ENCODE measurements at places on chromosomes 2 and 18.

DNA sequence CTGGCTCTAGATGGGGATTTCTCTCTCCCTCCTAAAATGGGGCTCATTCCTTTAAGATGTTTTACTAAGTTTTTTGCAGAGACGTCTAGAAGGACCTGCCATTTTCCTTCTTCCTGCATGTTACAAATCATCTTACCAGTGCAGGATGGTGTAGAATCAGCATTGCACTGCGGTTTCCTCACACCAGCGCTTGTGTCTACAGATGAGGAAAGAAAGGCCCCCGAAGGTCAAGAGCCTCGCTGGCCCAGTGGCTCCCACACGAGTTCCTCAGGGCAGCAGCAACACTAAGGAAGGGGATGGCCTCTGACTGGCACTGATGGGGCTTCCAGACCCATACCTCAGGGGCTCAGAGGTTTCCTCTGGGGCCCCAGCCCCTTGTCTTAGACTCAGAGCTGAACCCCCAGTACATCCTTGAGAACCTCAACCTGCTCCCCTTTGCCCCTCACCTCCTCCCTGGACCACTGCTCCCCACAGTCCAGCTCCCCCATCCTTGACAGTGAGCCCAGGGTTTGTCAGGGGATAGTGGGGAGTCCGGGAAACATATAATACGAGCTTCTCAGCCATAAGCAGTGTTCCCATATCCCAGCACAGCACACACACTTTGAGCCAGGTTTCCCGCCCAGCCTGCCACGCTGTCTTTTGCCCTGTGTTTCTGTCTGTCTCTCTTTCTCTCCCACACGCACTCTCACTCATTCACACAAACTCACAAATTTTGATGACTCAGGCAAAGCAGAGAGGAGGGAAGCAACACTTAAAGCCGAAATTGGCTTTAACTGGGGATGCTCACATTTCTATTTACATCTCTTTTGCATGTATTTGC is 29.4 kb downstream of the ZFP36L2 start:
- no peak for DNase-seq

DNA sequence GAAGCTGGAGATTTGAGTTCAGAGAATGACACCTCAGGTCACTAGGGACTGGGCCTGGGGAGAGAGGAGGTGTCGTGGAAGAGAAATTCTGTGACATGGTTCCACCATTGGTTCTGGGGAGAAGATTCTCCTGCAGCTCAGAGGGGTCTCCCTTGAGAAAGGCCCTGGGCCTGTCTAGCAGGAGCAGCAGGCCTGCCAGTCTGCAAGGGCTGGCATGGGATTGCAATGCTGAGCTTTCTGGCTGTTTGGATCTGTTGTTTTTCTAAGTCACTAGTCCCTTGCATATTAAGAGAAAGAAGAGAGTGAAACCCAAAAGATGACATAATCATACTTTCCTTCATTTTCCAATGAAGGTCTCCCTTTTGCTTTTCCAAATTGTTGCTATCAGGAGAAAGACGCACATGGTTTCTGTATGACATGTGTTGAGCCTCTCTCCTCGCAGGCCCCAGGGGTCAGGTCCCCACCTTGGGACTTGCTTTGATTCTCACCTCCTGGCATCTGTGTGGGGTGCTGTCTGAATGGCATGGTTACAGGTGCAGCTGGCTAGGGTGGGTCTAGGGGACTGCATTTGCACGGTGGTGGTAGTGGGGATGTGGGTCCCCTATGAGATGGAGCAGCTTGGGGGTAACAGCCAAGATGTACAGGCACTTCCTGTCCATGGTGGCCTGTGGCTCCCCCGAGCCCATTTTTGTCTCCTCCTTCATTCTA is 117.8 kb downstream of the GLI2 start:
- no peak for DNase-seq

DNA sequence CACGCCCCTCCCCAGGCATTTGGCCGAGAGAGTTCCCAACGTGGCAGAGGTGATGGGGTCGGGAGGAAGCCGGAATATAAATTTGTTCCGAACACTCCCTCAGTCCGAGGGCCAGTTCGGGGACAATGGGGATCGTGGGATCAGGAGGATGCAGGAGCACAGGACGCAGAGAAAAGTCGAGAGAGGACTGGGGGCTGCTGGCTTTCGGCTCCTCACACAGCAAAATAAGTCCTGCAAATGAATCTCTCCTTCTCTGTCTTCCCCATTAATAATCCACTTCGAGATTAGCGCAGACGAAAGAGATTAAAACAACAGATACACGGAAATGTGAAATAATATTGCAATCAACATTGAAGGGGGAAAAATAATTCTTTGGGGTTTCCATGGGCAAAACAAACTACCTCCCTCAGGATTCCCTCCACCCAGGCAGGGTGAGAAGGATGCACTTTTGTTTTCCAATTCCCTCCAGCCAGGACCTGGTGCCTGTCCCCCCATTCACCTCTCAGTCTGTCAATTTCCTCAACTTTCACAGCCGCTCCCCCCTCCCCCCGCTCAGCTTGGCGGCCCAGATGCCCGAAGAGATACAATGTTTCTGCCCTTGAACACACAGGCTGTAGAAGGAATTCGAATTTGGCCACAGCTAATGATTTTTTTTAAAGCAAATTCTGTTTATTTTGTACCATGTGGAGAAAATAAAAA is 3.1 kb upstream of the ZEB2 start:
- no peak for DNase-seq

- no peak for DNase-seq
Observed at GRCh38 chr2:18987016-18987415, 371.4 kb downstream of the OSR1 start.

DNA sequence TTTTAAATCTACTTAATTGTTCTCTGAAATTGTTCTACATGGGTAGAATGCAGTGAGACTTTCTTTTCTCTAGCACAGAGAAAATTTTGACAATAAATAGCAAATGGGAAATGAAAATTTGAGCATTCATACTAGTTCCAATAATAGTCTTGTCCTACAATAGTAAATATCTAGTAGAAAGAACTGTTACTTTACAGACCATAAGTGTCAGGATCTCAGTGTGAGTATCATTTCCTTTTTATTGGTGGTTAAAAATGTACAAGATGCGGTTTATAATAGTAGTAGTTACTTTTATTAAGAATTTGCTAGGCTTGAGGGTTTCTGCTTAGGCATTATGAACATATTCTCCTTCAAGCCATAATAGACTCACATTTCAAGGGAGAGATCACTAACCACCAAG is 43.2 kb downstream of the KCNE4 start:
- no peak for DNase-seq

GRCh38 chr18:29853126-29853525 is 1189.4 kb downstream of the DSC3 start:
- no peak for DNase-seq

- no peak for DNase-seq
Observed at GRCh38 chr2:148968776-148969319, 69.7 kb upstream of the LYPD6B start.

- no peak for DNase-seq
Observed at GRCh38 chr2:33496150-33496549, 19.7 kb downstream of the RASGRP3 start.

DNA sequence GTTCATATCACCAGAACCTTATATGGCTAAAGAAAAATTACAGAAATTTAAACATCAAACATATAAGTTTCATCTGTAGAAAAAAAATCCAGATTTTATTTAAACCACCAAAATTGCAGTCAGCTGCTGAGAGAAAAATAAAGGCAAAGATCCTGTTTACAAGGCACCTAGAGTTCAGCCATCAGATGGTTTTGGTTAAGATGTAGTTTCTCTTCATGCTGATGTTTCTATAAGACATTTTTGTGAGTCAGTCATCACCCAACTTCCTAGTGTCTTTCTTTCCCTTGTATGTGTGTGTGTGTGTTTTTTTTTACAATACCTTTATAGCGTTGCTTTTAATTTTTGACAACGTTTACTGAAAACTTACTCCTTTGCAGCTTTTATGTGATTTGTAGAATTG is 26.1 kb upstream of the MMADHC start:
- no peak for DNase-seq

DNA sequence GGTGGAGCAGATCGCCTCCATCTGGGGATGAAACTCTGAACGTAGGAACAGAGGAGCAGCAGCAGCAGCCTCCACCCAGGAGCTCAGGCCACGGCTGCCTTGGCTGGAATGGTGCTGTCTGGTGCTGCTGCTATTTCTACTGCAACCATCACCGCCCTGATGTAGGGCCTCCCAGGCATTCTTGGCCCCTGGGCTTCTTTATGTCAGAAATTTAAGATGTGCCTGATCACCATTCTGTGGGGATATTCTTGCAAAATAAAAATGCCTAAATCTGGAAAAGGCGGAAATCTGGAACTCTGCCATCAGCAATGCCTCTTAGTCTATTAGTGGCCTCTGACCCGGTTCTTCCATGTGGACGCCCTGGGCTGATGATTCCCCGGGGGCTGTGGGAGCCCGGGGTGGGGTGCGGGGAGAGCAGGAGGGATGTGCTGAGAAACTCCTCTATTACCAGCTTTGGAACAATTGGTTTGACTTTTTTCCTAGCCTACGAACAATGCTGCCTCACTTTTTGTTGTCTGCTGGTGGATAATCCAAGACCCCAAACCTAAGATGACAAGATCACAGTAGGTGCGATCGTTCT is 47.2 kb downstream of the FAM124B start:
- no peak for DNase-seq

DNA sequence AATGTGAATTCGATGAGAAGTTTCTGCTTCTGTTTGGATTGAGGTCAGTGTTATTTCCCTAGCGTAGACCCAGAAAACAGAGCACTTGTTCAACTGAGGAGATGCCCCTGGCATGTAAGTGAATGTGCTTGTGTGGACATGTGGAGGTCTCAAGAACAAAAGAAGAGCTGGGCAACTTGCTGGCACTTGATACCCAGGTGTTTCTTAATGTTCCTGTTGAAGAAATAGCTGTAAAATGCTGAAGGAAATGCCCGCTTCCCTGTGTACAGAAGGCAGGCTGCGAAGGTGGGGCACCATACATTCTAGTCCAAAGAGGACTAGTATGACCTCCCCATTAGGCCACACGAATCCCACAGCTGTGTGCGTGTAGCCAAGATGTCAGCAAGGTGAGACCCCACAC is 9.8 kb upstream of the LBH start:
- no peak for DNase-seq

DNA sequence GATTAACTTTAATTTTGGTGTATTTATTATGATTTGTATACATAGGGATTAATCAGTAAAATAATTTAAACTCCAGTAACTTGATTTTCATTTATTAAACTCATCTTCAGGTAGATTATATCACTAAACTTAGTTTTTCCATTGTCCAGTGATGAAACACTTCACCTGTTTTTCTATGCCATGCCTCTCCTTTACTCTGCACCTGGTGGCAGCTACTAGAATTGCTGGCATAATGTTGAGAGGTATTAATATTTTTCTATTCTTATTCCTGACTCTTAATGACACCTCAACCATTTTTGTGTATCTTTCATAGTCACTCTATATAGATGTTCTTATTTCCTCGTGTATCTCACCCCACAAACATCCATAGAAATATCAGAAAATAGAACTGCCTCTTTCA is 940.3 kb upstream of the CRIM1 start:
- no peak for DNase-seq

- DNase-seq = no peak
Observed at GRCh38 chr2:173307293-173307692, 47.4 kb upstream of the CDCA7 start.

DNA sequence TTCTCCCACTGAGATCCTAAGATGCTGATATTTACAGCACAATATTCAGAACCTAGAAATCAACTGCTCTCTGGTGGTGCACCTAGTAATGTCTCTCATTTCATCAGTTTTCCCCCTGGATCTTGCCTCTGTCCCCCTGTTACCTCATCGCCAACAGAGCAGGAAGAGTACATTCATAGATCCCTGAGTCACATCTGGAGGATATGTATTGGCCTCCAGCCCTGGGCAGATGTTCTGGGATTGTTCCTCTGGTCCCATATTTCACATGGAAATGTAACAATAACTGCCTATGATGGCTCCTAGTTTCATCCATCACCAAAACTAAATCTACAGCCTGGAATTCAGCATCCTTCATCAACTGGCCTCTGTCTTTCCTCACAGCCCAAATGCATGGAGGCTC is 278.8 kb upstream of the SLC14A2 start:
- no peak for DNase-seq

GRCh38 chr2:159922563-159922962 is 124.6 kb upstream of the CD302 start:
- no peak for DNase-seq

GRCh38 chr2:9430316-9431293 is 7.2 kb downstream of the CPSF3 start:
- no peak for DNase-seq

DNA sequence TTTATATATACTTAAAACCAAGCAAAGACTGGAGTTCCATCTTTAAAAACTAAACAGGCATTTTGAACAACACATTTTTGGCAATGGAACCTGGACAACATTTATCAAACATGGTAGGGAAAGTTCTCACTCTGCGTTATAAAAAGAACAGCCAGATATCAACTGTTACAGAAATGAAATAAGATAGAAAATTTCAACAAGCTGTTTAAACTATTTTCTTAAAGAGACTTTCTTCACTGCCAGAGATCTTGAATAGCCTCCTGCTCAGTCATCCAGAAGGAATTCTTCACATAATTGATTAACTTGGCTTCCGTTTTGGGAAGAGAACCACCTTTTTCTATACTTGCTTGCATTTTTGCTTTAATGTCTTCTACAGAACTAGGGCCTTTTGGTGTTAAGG is 166.0 kb upstream of the PIK3C3 start:
- no peak for DNase-seq

DNA sequence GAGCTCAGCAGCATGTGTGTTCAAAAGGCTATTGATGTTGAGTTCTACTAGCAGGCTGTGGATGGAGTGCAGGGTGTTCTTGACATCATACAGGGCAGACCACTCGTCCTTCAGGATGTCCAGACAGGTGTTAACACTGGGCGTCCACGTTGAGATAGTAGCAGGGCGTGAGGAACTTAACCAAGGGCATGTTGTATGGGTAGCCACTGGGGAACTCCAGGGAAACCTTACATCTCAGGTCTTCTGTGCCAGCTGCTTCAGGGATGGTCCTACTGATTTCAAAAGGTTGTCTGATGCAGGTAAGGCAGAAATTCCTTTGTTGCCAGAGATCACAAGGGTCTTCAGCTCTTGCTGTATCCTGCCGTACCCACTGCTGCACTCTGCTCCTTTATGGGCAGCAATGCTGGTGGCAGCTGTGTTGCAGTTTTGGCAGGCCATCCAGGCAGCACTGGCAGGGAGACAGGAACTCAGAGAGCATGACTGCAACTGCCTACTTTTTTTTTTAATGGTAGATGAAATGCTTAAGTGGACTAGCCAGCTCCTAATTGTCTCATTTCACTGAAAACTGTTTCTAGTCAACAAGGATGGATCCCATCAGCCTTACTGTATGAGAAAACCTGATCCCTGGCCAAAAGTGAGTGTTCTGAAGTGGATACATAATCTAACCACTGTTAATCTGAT is 32.4 kb upstream of the RBBP8 start:
- no peak for DNase-seq

GRCh38 chr18:10482363-10482984 is 28.0 kb downstream of the APCDD1 start:
- no peak for DNase-seq

All from vagina (tissue), 2 donors.